Kidney (tissue), 22 donors: ENCODE measurements at places on chromosomes 3 and 15. TPM values are rescaled to one million over a fixed set of nuclear protein-coding genes. Genes with fewer than 3 reads are reported as not detected.

- DNase-seq = no peak
Measured at GRCh38 chr3:119609301-119609700, 11.6 kb downstream of the PLA1A start.

- no peak for DNase-seq
Measured at GRCh38 chr3:42177068-42177800, 86.1 kb downstream of the TRAK1 start.

GRCh38 chr3:39291903-39292329 lies 12.1 kb upstream of the CX3CR1 start:
- DNase-seq = no peak

- DNase-seq = no peak
Measured at GRCh38 chr3:55434789-55435188, 52.3 kb downstream of the WNT5A start.

GRCh38 chr3:126104742-126105605 lies 21.1 kb upstream of the SLC41A3 start:
- no peak for DNase-seq

DNA sequence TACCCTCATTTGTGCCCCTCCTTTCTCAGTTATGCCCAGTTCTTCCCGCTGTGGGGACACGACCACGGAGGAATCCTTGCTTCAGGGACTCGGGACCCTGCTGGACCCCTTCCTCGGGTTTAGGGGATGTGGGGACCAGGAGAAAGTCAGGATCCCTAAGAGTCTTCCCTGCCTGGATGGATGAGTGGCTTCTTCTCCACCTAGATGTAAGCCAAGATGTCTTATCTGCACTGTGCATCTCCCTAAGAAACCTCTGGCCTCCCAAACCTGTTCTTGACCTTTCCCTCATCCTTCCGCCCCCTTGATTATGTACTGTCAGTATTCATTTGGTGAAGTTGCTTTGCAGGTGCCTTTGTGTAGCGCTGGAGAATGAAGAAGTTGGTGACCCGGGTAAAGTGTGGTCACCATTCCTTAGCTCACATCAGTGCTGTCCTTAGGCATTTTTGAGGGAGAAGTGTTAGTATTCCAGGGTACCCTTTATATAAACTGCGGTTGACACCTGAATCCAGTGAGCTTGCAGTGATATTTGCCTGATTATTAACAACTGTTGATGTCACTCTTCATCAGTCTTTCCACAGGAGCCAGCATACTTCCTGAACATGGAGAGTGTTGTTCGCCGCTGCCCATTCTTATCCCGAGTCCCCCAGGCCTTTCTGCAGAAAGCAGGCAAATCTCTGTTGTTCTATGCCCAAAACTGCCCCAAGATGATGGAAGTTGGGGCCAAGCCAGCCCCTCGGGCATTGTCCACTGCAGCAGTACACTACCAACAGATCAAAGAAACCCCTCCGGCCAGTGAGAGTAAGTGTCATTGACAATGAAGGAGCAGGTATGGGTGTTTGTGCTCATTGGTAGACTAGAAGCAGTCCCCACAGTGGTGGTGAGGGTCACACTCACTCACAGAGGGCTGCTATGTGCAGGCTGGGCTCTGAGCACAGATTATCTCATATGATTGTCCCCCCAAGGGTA lies 966 bp downstream of the ALAS1 start:
- DNase-seq = no peak

DNA sequence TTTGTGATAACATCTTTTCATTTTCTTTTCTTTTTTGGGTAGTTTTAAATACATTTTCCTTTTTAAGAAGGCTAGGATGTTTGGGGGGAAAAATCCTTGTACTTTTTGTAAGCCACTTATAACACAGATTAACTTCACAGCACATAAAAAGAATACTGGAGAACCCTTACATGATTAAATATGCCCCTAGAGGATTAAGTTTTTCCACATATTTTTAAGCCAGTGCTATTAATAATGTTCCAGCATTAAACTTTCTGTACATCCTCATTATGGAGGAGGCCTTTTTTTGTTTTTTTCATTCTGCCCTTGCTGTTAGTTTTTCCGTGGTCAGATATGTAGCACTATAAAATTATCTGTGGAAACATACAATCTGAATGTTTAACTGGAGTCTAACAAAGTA lies 147.9 kb downstream of the ATG7 start:
- no peak for DNase-seq

DNA sequence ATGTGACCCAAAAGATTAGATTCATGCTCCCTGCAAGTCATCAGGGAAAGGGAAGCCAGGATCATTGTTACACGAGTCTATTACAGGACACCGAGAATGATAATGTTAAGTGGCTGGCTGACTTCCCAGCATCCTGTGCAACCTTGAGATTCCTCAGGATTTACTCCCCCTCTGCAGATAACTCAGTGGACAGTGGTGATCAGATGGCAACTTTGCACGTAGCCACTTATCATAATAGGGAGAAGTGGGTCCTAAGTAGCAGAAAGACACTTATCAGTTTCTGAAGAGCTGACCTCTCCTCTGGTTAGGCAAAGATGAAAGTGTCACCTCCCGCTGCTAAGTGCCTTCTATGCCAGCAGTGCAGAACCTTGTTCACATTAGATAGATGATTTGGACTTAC lies 6.7 kb upstream of the TMPRSS7 start:
- DNase-seq = no peak

GRCh38 chr15:91925794-91926193 lies 72.3 kb downstream of the SLCO3A1 start:
- no peak for DNase-seq

DNA sequence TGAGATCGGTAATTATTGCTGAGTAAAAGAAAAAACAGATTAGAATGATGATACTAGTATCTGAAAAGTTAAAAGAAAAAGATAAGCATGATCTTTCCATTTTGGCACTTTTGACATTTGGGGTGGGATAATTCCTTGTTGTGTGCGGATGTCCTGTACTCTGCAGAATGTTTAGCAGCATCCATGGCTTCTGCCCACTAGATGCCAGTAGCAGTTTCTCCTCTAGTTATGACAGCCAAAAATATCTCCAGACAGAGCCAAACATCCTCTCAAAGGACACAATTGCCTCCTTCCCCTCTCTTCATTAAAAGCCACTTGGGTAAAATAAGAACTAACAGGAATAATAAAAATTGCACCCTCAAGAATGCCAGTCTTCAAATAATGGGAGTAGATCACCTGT lies 468.8 kb upstream of the GRM7 start:
- no peak for DNase-seq

DNA sequence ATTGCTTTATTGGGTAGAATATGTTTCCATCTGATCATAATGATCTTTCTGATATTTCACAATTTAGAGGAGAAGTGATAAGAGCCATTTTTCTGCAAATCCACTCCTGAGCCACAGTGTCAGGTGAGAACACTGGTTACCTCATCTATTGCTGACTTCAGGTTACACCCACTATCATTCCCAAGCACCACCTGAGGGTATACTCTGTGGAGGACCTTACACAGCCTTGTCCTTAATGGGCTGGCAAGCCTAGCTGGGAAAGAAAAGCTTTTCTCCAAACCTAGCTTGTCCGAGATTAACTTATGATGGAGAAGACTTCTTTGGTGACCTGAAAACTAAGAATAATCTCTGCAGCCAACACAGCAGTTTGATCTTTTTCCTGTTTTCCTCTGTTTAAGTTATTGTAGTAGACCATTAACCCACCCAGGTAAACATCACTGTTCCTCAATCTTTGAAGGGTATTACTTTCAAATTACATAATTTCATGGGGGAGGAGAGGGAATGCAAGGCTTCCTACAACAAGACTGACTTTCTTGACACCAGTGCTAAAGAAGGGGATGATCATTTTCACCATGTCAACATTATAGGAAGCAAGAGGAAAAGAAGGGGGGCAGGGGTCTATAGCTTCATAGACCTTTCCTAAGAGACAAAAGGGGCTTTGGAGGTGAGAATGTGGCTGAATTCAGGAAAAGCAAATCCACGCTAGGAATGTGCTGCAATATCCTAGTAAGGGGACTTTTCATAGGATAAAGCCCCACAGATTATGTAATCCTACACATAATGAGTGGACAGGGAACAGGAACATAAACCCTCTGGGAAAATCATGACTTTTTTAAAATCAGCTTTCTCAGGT lies 1.7 kb downstream of the NCEH1 start:
- no peak for DNase-seq

- DNase-seq = no peak
Measured at GRCh38 chr3:13874891-13875290, 5.0 kb downstream of the WNT7A start.

- no peak for DNase-seq
Measured at GRCh38 chr3:159845737-159846136, 142.9 kb upstream of the IL12A start.

DNA sequence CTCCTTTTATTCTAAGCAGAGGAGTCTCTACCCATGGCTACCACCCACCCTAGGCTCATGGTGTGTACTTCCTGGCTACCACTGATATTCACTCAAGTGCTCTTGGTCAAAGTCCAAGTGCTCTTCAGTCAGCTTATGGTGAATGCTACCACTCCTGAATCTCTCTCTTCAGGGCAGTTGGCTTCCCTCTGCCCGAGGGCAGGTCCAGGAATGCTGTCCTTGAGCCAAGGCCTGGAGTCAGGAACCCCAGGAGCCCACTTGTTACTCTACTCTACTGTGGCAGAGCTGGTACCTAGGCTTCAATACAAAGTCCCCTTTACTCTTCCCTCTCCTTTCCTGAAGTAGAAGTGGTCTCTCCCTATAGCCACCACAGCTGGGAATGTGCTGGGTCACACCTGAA lies 226.0 kb downstream of the DIPK2A start:
- DNase-seq = no peak

GRCh38 chr3:122671553-122671952 lies 9.1 kb upstream of the PARP14 start:
- DNase-seq = no peak

DNA sequence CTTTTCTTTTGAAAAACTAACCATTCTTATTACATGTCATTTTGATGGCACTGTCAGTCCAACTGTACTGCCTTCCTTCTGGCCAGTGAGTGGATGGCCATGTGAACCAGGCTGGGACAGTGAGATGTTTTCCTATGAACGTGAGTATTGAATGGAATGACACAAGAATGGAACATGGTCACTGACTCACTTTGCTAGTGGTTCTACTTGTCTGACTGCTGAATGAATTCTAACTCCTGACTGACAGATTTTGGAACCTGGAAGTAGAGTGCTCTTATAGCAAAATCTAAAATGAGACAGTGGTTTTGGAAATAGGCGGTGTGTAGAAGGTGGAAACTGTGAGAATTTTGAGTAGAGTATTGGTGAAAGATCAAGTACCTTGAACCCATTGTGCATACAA lies 606.9 kb upstream of the KCNMB2 start:
- no peak for DNase-seq

- no peak for DNase-seq
Measured at GRCh38 chr15:70293591-70294470, 196.1 kb upstream of the TLE3 start.

DNA sequence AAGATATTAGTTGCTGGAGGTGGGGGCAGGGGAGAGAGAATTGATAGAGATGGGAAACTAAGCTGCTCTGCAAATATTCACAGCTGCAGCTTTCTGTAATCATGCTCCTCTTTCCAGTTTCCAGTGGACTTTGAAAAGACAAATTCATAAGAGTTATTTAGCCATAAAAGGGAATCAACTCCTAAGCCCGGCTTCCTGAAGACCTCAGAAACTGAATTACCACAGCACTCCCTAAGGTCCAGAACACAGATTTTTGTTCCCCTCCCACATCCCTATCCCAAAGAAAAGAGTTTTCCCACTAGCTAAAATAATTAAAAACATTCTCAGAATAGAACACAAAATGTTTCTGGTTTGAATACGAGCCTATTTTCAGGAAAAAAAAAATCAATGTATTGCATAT lies 871.8 kb upstream of the NR2F2 start:
- DNase-seq = no peak

DNA sequence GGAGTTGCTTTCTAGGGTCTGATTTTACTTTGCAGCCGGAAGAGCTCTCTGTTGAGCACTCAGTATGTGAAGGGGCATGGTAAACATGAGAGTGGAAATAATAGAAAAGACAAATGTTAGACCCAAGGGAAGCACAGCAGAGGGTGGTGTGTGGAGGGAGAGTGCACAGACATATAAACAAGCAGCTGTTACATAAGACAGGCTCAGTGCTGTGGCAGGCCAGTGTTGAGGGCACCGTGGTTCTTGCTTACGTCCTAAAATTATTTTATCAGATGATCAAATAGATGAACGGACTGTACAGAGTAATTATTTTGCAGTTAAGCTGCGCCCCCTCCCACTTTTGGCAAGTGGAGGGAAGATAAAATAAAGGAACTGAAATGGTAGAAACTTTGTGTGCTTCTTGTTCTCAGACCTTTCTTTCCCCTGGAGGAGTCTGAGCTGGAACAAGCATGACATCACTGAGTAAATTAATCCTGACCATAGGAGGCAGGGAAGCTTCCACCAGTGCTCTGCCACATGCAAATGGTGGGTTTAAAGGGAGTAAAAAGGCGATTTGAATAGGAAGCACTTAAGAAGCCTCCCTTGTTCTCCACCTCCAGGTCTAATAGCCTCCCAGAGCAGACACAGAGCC lies 205.6 kb downstream of the IL20RB start:
- peak; percentile 29 for DNase-seq

- DNase-seq = no peak
Measured at GRCh38 chr3:146065573-146066006, 95.4 kb downstream of the PLOD2 start.

DNA sequence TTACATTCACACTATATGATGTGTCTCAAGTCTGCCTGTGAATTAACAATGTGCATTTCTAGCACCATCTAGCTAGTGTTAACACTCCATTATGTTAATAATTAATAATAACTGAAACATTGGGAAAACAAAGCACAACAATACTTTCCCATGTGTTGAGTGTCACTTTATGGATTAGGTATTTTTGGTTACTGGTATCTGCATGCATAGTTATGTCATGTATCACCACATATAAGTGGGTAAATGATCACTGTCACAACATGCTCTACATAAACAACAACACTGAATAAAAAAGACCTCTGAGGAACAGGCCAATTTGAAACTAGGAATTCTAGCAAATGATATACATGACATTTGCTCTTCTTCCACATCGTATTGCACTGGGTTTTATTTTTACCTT lies 74.7 kb downstream of the MLH1 start:
- DNase-seq = no peak

DNA sequence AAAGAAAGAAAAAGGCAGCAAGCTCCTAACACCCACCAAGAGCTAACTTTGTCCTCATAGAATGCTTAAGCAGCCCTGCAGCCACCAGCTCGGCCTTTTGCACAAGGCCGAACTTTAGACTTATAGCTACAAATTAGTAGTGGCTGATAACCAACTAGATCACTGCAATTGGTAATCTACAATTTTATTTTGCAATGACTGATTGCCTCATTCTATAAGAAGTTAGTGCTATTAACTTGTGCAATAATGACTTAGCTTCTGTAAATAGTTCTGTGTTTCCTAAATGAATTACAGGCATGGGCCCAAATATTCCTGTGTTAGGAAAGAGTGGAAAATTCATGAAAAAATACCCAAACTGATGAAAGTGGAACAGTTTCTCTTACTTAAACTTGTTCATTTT lies 284.8 kb upstream of the CFAP20DC start:
- DNase-seq = no peak

GRCh38 chr15:99635794-99636193 lies 70.0 kb downstream of the MEF2A start:
- no peak for DNase-seq

GRCh38 chr3:51802106-51802703 lies 23.2 kb upstream of the IQCF6 start:
- no peak for DNase-seq

- no peak for DNase-seq
Measured at GRCh38 chr3:157263027-157263426, 103.1 kb upstream of the CCNL1 start.

The NUTM1 gene
- not detected for total RNA-seq

The SAMMSON gene
- 0.98 TPM for total RNA-seq

The PARP15 gene
- total RNA-seq = 4.9 TPM
